ENCODE measurements at places on chromosomes 7 and 10. TPM values are rescaled to one million over a fixed set of nuclear protein-coding genes. Genes with fewer than 3 reads are reported as not detected.
A peak's percentile ranks its signal among the peaks of the same experiment; 100 is the strongest.

DNA sequence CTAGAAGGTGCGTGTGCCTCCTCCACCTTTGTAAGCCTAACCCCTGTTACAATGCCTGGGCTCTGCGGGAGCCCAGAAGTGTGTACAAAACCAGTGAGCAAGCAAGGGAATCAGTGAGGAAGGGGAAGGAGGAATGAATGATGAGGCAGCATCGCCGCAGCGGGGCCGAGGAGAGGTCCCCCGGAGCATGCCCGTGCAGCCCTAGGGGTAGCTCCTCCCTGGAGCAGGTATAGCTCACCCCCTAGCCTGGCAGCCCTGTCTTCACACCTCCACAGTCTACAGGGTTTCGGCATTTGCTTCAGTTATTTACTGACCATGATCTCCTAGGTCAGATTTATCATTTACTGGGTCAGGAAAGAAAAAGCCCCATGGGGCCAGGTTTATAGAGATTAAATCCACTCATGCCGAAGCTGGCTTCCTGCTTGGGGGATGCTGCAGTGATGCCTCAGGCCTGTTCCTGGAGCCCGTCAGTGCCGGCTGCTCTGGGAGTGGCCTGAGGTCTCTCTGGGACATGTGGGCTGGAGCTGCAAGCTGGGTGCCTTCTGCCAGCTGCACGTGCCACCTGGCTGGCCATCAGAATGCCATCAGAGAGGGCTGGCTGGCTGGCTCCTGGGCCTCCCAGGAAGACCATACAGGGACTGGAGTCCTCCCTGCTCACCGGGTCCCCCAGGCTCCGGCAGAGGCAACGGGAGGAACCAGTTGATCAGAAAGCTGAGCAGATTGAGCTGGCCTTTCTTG lies 138.9 kb downstream of the GRK5 start:
- DNase-seq, result no peak

Gene OR6B1
- not detected for total RNA-seq

Gene NODAL
- total RNA-seq, result not detected

DNA sequence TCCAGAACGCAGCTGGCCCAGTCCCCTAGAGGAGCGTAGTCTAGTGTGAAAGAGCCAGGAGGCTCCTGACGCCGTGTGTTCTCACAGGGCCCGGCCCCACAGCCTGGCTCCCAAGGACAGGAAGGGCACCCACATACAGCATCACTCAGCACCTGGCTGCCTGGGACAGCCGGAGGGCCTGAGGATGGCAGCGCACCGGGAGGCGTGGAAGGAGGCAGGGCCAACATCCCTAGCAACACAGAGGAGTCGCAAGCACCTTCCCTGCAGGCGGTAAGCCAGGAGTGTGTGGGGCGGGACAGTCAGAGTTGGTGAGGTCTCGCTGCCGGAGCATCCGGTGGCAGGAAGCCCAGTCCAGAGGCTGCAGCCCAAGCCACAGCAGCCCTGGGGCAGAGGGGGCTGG lies 125.8 kb downstream of the MAD1L1 start:
- DNase-seq, result peak; percentile 67

GRCh38 chr10:22752272-22752889 lies 38.0 kb upstream of the PIP4K2A start:
- DNase-seq, result no peak

- DNase-seq, result peak; percentile 19
Observed at GRCh38 chr7:143199040-143199439, 15.8 kb downstream of the TAS2R39 start.

Gene GPR26
- total RNA-seq, result 0.11 TPM

DNA sequence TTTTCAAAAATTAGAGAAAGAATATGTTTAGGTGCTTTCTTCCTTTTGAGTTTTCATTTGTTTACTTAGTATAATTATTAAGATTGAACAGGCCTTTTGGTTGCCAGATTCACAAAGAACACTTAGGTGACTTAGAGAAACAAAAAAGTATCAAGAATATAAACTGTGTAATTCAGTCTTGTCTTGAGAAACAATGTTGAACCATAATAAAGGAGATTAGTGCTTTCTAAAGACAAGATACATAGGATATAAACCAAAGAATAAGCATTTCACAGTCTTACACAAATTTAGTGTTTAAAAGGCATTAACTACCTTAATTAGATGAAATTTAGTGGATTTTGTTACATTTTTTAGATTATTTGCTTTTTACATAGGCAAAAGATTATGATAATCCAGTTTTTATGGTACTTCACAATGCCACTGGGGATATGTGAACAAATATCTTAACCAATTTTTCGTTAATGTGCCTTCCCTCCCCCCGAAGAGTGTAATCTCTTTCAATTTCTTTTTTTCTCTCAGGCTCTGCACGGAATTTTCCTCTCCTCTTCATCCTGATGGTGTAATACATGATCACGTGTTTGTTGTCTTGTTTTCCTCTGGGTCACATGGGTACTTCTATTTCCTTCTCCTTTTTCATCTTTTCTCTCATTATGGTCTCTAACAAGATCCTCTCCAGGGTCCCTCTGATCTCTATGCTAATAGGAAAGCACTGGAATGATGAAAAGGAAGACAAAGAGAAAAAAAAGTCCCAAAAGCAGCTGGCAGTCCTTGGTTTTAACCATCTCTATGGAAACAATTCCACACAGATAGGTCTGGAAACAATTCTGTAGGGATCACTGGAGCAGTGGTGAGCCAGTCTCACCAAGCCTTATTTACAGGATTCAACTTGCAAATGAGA lies 3.7 kb upstream of the HNRNPH3 start:
- peak; percentile 21 for DNase-seq

Gene POLR2J3
- 6.5 TPM for total RNA-seq

DNA sequence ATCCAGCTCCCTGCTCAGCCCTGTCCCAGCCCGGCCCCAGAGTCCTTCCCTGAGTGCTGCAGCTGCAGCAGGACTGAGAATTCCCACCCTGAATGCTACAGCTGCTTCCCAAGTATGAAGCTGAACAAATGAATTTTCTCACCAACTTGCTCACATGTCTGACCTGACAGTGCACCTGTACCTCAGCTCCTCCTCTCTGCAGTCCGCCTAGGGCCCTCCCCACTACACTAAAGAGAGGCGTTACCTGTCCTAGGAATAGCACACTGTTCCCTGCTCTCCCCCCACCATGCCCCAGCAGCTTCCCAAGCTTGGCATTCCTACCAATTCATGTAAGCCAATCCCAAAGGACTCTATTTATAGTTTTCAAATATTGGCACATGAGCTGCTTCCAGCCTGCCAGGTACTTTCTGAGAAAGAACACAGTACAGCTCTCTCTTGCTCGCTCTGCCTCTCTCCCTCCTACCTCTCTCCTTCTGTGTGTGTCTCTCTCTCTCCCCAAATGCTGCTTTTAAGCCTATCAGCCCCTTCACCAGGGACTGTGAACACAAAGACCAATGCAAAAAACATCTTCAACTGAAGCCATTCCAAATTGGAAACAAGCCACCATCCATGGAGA lies 400.1 kb downstream of the TNS3 start:
- no peak for DNase-seq

- DNase-seq, result no peak
Observed at GRCh38 chr7:22833113-22833855, 10.6 kb upstream of the TOMM7 start.

- no peak for DNase-seq
Observed at GRCh38 chr7:13604178-13604577, 385.3 kb downstream of the ETV1 start.

GRCh38 chr10:22629852-22630233 lies 84.5 kb downstream of the PIP4K2A start:
- no peak for DNase-seq

Gene CTBP2
- 43.6 TPM for total RNA-seq

DNA sequence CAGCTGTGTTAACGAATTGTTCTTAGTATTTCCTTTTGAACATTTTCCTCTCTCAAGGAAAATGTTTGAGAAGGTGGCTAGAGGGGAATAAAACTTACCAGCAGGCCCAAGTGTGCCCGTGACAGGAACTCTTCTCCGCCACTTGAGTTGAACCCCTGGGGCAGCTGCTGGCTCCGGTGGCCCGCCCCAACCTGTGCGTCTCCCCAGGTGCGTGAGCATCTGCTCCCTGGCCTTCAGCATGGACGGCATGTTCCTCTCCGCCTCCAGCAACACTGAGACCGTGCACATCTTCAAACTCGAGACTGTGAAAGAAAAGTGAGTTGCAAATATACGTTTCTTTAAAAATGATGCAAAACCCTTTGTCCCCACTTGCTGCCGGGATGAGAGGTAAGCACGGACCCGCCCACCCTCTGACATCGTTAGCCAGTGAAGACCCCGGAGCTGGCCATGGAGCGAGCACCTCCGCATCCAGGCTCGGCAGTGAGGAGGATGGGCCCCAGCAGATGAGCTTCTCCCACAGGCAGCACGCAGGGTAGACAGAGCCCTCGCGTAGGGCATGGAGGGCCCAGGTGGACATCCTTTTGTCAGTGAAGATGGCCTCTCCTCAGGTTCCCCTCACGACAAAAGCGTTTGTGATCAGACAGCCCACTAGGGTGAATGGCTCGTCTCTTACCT lies 35.7 kb downstream of the WIPI2 start:
- DNase-seq, result no peak
